Stimulated activated CD4-positive, alpha-beta T cell treated with anti-CD3 and anti-CD28 coated beads, Interleukin-15, amount 100 ng/mL, for 48 hours (primary cell): ENCODE measurements at places on chromosomes 7 and 10.

DNA sequence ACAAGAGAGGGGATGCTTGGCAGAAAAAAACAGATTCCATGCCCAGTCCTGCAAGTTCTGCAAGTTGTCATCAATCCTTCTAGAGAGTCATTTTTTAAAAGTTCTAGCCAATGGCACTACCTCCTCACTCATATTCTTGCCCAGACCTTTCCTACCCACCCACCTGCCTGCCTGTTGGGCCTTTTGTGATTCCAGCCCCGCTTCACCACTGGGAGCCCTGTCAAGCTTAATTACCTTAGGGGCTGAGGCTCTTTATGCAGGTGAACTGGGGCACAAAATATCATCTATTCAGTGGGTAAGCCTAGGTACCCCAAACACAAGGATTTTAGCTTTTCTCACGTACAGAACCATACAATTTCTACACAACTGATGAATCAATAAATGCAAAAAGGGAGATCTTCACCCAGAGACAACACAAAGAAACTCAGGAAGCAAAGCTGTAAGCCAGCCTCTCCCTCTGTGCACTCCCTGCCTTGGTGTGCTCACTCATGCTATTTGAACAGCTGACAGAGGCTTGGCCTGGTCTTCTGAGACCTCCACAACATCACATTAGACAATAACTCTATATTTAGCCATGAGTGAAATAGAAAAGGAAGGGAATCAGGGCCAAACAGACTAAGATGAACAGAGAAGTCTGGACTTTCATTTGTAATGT is 222.6 kb downstream of the HTR7 start:
- no peak for DNase-seq

GRCh38 chr10:79067241-79068202 is 1.2 kb upstream of the ZMIZ1 start:
- DNase-seq = peak; percentile 75

DNA sequence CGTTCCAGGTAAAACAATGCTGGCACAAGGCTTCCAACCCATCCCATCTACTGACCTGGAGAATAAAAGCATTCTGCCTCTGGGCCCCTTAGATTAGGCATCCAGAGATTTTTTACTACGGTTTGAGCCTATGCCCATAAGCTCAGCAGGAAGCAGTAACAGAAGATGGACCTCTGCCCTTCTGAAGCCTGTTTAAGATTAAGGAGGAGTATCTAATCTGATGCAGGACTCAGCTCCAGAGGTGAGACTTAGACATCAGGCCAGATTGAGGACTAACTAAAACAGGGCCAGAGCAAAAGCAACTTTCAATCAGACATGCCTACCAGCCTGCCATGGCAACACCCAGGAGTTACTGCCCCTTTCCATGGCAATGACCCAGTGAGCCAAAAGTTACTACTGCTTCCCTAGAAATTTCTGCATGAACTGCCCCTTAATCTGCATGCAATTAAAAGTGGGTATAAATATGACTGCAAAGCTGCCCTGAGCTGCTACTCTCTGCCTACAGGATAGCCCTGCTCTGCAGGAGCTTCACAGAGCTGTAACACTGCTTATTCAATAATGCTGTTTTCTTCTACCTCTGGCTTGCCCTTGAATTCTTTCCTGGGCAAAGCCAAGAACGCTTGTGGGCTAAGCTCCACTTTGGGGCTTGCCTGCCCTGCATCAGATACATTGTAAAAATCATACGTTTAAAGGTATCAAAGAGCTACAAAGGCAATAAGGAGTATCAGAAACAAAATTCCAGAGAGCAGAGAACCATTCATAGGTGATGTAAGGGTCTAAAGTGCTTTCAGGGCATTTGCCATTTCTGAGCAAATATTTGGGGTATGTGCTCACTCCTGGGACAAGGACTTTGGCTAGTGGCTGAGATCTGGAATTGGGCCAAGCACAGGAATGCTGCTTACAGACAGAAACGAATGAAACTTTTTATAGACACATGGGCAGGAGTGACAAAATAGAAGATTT is 25.0 kb upstream of the CNNM1 start:
- no peak for DNase-seq

GRCh38 chr7:24436131-24436920 is 136.9 kb upstream of the PALS2 start:
- DNase-seq = no peak

DNA sequence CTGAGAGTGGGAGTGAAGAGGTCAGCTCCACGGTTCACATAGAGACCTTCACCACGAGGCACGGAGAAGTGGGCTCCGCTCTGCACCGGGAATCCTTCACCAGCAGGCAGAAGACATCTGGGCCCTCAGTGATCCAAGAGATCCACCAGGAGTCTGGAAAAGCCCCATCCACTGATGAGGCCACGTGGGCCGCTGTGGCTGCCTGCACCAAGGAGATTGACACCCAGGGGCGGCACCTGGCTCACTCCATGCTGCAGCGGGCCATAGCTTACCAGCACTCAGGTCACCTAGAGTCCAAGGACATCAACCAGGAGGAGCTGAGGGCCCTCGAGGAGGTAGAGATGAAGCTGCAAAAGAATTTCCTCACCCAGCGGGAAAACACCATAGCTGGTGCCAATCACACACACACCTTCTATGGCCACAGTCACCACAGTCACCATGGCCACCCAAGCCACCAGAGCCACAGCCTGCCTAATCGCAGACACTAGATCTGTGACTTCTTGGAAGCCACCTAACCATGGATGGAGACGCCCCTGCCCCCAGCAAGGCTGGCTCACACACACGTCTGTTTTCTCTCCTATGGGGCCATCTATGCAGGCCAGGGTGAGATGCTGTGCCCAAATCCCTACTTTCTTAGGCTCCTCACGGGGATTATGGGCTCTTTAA is 694 bp downstream of the C10orf62 start:
- DNase-seq = no peak

DNA sequence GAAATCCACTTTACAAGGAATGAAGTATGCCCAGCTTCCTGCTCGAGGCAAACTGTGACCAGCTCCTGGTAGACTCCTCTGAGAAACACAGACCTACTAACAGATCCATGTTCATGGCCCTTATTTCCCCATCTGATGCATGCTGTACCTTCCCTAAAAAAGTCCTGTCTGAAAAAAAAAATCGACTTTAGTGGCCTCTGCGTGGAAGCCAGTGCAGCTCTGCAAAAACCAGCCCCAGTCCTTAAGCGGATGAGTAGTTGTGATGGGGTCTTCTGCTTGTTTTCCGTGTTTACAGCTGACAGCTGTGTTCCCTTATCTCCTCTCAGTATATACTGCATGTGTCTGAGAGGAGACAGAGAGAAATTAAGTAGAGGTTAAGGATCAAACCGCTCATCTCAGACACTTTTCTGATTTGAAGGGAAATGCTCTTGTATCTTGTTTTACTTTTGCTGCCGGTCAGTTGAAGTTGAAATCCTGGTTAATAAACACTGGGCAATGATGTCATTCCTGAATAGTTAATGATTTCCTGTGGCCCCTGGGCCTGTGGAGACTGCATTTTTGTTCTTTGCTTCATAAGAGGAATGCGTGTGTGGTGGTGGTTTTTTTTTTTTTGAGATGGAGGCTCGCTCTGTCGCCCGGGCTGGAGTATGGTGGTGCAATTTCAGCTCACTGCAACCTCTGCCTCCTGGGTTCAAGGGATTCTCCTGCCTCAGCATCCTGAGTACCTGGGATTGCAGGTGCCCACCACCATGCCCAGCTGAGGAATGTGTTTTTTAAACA is 67.6 kb downstream of the DOCK1 start:
- no peak for DNase-seq

DNA sequence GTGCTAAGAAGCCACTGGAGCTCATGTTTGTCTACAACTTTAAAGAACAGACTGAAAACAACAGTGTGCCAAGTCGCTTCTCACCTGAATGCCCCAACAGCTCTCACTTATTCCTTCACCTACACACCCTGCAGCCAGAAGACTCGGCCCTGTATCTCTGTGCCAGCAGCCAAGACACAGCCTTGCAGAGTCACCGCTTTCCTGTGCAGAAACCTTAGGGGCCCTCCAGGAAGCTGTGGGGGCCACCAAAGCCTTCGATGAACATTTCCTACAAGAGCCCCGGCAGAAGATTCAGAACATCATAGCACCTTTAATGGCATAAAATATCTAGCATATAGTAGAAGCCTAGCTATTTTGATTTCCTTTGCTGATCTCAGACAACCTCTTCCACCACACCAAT is 88.0 kb upstream of the PRSS58 start:
- no peak for DNase-seq
